ENCODE measurements at places on chromosomes 7 and 10.

DNA sequence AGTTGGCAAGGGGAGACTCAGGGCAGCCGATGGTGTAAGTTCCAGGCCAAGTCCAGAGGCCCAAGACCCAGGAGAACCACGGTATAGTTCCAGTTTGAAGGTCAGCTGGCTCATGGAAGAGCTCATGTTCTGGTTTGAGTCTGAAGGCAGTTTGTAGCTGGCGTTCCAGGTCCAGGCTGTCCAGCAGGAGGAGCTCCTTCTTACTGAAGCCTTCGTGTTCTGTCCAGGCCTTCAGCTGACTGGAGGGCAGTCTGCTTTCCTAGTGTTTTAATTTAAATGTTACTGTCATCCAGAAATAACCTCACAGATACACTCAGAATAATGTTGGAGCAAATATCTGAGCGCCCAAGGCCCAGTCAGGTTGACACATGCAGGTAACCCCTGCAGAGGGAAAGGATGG lies 4.2 kb downstream of the SUN1 start:
- DNase-seq, result peak; percentile 75

DNA sequence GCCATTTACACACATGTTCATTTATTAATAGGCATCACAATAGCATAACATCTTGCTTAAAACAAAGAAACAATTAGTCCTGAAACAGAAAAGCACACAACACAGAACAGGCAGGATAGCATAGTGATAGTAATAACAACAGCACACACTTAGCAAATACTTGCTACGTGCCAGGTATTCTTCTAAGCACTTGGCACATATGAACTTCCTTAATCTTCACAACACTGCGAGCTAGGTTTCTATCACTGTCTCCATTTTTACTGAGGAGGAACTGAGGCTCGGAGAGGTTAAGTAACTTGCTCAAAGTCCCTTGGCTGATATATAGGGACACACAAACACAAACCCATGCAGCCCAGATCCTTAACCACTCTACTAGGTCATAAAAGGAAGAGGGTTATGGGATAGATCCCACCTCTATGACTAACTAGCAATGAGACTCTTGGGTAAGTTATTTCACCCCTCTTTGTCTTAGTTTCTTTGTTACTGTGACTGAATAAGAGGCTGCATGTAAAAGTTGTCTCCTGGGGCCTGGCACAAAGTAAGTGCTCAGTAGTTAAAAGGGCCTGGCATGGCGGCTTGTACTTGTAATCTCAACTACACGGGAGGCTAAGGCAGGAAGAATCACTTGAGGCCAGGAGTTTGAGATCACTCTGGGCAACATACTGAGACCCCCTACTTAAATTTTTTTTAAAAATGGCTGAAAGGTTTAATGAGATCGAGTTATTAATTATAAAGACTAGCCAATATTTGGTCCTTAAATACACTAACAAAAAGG lies 181.0 kb upstream of the RHOBTB1 start:
- DNase-seq, result no peak

DNA sequence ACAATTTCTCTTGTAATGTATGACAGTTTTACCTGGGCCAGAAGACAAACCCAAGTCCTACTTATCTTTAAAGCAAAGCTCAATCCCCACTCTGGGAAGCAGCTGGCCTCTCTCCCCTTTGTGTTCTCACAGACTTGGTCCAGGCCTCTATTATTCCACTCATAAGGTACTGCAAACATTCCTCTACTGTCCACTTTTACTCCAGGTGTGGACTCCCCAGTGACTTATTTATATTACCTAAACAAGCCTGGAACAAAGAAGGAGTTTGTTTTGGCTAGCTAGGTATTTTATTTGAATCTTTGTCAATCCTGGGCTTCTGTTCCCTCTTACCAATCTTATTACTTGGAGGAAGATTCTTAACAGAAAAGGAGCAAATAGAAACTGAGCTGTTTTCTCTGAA lies 163.5 kb downstream of the SKAP2 start:
- DNase-seq, result no peak

DNA sequence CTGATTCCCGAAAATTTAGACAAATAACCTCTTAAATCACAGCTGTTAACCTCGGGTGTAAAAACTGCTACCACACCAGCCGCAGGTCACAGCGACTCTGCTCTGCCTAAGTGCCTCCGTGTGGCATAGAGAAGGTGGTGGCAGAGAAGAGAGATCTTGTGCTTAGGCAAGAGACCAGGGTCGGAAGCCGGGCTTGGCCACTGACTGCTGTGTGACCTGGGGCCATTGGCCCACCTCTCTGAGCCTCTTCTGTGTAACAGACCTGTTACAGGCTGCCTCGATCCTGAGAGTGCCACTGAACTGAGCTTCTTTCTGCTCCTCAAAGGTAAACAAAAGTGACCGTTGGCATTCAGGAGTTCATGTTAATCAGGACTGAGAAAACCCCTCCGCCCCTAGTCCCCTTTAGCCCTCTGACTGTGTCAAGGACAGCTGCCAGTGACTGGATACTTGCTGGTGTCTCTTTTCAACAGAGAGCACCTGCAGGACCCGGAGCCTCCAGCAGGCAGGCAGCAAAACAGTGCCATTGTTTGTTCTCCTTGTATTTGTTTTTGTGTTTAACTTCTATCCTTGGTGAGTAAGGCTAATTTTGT lies 36.5 kb downstream of the ZMIZ1 start:
- no peak for DNase-seq

GRCh38 chr10:127154831-127155620 lies 41.4 kb downstream of the INSYN2A start:
- DNase-seq, result peak; percentile 27

- DNase-seq, result no peak
Observed at GRCh38 chr10:125081931-125082330, 78.4 kb downstream of the CTBP2 start.

GRCh38 chr7:44172803-44173424 lies 16.3 kb downstream of the GCK start:
- no peak for DNase-seq

DNA sequence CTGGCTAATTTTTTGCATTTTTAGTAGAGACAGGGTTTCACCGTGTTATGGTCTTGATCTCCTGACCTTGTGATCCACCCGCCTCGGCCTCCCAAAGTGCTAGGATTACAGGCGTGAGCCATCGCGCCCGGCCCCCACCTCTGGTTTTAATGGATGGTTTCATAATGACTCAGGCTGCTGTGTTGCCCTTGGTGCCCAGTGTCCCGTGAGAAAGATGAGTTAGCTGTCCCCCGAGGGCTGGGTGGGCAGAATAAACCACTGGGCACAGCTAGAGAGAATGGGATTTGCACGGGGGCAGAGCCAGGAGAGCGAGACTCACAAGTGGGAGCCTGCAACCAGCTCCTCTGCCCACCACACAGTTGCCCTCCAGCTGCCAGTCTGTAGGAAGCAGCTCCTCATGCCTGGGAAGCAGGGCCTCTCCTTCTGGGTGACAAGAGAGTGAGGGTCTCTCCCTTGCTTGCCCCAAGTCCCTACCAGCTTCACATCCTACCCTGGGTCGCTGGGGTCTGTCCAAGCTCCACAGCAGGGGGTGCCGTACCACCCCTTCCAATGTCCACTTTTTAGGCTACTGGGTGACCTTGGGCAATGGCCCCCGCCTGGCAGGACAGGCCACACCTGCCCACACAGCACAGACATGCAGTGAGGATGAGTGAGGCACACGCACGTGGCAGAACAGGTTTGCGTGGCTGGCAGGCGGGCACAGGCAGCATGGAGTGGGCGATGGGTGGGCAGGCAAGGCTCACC lies 16.1 kb upstream of the NDST2 start:
- peak; percentile 91 for DNase-seq

DNA sequence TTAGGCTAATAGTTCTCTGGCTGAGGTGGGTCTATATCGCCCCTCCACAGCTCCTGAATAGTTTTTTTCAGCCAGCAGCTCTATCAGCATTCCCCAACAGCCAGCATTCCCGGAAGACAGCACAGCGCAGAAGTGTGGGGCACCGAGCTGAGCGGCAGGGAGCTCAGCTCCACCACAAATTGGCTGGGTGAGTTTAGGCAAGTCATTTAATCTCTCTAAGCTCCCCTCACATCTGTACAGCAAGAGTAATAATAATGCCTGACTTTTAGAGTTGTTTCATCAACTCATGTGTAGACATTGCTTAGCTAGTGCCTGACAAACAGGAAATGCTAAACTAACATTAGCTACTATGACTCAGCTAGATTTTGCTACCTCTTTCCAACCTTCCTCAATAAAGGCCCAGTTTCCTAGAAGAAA lies 247.9 kb upstream of the PTN start:
- DNase-seq, result peak; percentile 40

- DNase-seq, result no peak
Observed at GRCh38 chr10:97519342-97519741, 20.6 kb downstream of the UBTD1 start.

GRCh38 chr7:23449941-23450340 lies 20.4 kb downstream of the IGF2BP3 start:
- no peak for DNase-seq

DNA sequence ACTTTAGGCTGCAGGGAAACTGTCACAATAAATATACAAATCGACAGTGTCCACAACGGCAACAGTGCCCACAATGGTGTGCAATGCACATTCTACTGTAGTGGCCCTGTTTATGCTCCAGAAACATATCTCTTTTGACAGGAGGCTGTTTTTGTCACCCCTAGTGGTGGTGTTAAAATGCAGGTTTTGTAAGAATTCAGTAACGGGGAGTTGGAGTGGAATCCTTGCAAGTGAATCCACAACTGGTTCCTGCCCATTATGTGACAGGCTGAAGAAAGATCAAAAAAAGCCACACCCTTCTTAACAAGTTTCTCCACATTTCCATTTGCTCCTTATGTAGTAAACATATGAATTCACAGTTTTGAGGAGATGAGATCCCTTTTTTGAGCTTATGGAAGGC lies 58.5 kb downstream of the BEND7 start:
- no peak for DNase-seq

DNA sequence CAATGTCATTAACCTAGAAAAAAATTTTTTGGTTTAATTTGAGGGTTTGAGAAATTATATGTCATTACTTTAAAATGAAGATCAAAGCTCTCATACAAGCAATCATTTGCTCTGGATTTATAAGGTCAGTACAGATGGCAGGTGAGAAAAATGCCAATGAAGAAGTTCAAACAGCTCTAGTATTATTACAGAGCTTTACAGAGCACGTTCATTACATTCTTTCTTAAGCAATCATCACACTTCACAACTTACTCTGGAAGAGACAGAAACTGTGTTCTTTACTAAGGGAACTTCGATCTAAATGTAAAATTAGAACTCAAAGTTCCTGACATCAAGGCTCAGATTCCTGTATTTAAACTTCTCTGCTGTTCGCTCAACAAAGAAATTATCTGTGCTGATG lies 153.4 kb downstream of the ATE1 start:
- DNase-seq, result no peak

GRCh38 chr10:104104418-104104817 lies 17.6 kb upstream of the SFR1 start:
- no peak for DNase-seq

DNA sequence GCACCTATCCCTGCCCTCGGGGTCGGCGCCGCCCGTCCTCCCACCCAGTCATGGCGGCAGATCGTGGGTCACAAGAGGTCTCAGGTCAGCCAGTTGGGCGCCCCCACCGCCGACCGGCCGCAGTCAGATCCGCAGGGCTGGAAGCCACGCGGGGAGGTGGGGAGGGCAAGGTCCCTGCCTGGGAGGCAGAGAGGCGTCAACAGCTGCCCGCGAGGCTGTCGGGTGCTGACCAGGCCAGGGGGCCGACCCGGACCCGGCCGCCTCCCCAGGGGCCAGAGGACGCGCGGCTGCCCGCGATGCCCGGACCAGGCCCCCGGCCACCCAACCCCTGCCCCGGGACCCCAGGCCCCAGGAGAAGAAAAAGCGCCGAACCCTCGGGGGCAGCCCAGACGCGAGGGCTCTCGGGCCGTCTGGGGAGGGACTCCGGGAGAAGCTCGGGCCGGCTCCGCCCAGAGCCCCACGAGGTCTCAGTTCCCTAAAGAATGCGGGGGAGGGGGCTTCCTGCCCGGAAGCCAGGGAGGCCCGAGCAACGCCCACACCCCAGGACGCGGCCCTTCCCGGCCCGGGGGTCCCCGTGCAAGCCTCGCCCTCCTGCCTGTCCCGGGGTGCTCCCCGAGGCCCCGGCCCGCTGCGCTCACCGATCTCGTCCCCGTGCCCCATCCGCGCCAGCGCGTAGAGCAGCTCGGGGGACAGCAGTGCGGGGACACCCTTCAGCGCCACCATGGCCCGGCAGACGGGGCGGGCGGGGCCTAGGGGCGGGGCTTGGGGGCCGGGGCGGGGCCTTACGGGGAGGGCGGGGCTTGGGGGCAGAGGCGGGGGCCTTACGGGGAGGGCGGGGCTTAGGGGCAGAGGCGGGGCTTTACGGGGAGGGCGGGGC lies at the start of gene FUOM:
Gene FUOM (minus strand): TSS at position 735 of the 877 bp plus-strand sequence. CDS start 12 bp downstream, at position 723.
- peak; percentile 56 for DNase-seq

- no peak for DNase-seq
Observed at GRCh38 chr7:19610194-19610943, 98.5 kb downstream of the POLR1F start.

DNA sequence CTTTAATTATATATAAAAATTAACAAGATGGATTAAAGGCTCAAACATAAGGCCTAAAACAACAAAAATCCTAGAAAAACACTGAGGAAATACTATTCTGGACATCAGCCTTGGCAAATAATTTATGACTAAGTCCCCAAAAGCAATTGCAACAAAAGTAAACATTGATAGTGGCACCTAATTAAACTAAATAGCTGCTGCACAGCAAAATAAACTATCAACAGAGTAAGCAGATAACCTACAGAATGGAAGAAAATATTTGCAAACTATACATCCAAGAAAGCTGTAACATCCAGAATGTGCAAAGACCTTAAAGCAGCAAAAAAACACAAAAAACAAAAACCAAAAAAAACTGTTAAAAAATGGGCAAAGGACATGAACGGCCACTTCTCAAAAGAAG lies 384.0 kb upstream of the SEMA3D start:
- DNase-seq, result no peak

GRCh38 chr7:131383417-131384285 lies 56.0 kb downstream of the MKLN1 start:
- no peak for DNase-seq

- no peak for DNase-seq
Observed at GRCh38 chr10:53528974-53529373, 756.4 kb upstream of the MBL2 start.

DNA sequence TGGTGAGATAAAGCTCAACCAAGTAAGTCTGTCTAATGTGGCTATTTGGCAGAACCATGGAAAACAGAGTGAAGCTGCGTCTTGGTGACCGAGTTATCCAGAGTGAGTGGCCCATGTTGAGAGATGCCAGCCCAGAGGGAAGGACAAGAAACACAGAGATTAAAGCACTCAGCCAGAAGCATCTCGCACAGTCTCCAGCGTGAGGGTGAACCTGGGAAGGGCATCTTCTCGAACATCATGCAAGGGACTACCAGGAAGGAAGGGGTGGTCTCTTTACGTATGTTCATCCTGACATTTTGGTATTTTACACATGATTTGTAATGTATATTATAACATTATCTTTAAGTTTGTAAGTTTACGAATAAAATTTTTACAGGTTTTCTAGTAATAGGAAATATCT lies 146.4 kb downstream of the TCERG1L start:
- no peak for DNase-seq
